ENCODE measurements at places on chromosomes 2 and 18.
A peak's percentile ranks its signal among the peaks of the same experiment; 100 is the strongest.

- DNase-seq: no peak
Observed at GRCh38 chr2:177629357-177630024, 236.9 kb downstream of the AGPS start.

GRCh38 chr18:9925369-9925768, 11.6 kb downstream of the VAPA start:
- no peak for DNase-seq

- DNase-seq: peak; percentile 100
Observed at GRCh38 chr2:96857667-96858372, at the start of gene ANKRD39. ANKRD39 (minus strand) TSS chr2:96858016; CDS start chr2:96857987, 29 bp downstream.

DNA sequence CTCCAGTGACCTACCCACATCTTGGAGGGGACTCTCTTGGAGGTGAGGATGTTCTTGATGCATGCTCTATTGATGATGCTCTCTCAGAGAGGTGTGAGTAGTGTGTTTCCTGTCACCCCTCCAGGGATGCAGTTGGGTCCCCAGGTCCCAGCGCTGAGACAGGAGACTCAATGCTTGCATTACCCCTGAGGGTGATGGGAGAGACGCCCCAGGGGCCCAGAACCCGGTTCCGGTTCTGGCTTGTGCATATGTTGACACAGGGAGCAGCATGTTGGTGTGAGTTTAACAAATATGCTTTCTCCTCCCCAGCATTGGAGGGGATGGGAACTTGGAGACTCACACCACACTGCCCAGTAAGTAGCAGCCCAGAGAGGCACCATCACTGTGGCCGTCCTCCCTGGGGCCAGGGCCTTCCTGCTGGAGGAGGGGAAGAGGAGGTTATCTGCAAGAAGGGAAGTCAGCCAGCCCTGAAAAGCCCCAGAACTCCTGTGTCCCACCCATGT, 124.5 kb downstream of the PLB1 start:
- DNase-seq: no peak

- DNase-seq: no peak
Observed at GRCh38 chr2:1628893-1629292, 115.4 kb downstream of the PXDN start.

- no peak for DNase-seq
Observed at GRCh38 chr2:26807788-26808460, 22.1 kb downstream of the CENPA start.

DNA sequence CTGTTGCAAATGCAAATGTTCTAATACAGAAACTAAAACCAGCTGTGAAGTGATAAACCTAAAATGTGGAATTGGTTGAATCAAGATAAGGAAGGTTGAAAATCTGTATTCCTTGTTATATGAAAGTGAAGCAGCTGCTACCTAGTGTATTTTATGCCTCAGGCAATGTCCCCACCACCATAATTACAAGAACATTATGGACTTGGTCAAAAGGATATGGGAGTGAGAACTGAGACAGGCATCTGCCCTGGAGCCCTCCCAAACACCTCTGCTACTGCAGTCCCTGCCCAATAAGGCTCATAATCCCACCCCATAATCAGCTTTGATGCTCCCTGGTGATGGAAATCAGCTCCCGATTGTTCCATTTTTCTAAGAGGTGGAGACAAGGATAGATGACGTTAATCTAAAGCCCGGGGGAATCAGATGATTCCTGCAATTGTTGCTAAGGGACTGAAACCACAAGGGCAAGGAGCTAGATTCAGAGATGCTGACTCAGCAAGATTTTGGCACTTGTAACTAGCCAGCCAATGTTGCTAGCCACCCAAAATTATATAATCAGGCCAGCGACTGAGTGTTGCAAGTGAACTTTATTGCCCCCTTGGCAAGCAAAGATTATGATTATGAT, 69.5 kb downstream of the EVA1A start:
- DNase-seq: peak; percentile 66

GRCh38 chr2:227886149-227886548, 14.7 kb downstream of the DAW1 start:
- DNase-seq: no peak

DNA sequence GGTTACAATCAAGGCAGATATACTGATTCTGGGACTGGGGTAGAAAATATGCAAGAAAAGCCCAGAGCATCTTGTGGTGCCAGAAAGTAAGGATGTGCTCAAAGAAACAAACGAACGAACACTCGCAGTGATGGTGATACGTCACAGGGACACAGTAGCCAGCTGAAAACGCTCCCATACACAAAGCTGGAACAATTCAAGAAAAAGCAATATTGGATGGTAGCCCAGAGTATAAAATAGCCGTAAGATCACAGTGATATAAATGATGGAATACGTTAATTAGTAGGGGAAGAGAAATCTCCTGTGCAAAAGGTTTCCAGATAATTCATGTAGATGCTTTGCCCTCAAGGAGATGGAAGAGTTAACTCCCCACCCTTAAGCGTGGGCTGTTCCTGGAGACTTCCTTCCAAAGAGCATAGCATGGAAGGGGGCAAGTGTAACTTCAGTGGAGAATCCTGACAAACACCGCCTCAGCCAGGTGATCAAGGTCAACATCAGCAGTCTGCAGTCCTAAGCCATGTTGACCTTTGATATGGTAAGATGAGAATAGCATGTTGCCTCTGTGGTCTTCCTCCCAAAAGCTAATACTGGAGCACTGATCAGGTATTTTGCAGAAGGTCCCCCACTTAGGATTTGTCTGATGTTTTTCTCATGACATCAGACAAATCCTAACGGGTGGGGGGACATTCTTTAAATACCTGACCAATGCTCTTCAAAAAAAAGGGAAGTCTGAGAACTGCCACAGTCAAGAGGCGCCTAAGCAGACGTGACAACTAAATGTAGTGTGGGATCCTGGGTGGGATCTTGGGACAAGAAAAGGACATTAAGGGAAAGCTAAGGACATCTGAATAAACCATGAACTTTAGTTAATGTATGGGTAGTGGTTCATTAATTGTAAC, 99.0 kb downstream of the NCK2 start:
- no peak for DNase-seq

DNA sequence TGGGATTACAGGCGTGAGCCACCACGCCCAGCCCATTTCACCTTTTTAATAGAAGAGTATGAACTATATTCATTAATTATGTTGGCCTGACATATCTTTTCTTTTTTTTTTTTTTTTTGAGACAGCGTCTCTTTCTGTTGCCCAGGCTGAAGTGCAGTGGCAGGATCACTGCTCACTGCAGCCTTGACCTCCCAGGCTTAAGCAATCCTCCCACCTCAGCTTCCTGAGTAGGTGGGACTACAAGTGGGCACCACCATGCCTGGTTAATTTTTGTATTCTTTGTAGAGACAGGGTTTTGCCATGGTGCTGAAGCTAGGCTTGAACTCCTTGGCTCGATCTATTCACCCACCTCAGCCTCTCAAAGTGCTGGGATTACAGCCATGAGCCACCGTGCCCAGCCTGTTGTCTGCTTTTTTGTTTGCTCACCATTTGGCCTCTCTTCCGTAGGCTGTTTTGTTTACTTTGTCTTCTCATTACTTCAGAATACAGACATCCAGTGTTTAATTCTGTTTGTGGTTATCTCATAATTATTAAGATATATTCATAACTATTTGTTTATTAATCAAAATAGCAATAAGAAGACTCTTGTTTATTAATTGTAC, 16.3 kb upstream of the CDH2 start:
- no peak for DNase-seq

DNA sequence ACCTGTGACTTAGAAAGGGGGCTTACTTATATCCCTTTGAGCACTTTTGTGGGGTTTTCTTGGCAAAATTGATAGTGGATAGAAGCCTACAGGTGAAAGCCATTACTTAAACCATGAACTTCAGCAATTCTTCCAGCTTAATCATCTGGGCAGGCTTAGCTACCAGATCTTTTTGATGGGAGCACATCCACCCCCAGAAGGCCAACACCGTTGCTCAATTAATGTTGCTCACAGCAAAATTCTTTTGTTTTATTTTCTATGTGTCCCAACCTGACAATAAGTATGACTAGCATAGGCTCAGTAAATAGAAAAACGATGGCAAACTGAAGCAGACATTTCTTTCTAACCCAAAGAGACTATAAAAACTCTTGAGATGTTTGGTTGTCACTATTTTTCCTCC, 269.4 kb upstream of the TCF4 start:
- no peak for DNase-seq

GRCh38 chr2:199775267-199775666, 75.7 kb downstream of the FTCDNL1 start:
- DNase-seq: no peak

DNA sequence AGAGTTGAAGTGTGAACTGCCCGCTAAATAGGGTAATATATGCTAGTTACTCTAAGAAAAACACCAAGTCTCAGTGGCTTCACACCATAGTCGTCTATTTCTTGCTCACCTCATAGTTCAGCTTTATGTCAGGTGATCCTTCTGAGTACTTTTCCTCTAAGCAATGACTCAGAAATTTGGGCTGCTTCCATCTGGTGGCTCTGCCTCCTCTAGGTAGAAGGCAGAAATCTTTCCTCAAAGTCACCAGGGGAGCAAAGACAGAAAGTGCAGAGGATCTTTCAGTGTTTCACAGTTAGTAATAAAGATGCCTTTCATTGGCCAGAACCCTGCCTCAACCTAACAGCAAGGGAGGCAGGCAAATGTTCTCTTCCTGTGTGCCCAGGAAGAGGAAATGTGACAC, 17.3 kb downstream of the CDH20 start:
- peak; percentile 21 for DNase-seq

GRCh38 chr2:149019768-149020167, 18.7 kb upstream of the LYPD6B start:
- no peak for DNase-seq

DNA sequence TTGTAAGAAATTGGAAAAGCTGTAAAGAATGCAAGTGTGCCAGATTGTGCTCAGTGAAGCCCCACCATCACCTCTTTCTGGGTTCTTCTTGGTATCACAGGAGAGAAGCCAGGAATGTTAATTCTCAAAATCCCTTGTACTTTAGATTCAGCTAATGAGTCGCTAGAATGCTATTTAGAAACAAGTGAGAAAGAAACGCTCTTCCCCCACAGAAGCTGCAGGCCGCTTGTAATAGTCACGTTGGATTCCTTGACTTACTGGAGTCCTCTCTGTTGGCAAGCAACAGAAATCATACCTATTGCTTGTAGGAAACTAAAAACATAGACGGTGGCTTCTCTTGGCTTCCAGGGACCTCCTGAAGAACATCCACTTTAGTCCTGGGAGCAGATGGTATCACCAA, 375.6 kb upstream of the LRATD1 start:
- no peak for DNase-seq

DNA sequence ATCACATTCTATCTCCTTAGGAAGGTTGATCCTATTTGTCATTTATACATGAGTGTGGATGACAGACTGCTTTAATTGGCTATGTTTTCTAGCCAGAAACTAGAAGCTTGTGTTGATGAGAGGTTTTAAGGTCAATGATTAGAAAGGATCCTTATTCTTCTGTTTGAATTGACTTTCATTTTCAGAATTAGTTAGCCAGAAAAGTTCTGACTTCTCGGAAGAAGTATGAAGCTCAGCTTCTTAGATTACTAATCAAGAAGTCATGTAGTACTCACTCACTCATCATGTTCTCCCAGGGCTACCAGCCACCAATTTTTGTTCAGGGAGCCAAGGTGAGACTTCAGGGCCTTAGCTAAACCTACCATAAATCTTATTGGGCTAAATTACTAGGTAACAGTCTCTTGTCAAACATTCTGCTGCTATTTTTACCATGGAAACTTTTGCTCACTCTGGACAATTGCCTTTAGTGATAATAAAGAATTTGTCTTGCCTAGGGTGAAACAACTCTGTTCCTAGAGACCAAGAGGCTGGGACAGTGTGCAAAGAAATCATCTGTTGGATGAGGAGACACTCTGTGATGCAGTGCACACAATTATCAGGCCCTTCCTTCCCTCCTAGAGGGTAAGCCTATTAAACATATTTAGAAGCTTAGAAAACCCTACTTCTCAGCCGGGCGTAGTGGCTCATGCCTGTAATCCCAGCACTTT, 111.6 kb upstream of the DNMT3A start:
- DNase-seq: peak; percentile 30

DNA sequence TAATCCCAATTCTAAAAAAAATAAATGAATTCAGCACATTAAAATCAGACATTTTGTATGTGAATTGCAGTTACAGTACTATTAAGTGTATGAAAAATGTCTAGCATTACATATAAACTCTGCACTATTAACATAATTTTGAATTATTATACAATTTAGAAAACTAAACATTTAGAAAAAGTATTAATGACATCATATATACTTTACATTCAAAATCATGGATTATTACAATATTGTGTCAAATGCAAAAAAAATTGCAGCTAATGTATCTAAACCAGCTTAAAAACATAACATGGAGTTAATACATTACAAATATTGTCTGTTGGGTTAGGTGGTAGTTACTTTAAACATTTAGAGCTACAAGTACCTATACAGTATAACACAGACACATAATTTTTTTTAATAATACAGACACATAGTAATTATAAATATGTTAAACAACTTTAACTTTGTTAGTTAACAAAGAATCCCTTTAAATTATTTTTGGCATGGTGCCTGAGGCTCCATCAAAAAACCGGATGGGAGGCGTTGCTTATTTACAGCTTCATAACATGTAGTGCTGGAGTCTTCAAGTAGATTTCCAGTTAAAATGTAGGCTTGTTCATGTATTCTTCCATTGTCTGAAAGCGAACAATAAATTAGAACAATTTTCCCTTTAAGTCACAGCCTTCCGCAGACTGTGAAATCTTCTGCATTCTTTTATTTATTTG, 79.1 kb downstream of the AP1S3 start:
- no peak for DNase-seq

GRCh38 chr2:108938077-108938710, 50.8 kb downstream of the EDAR start:
- DNase-seq: no peak

DNA sequence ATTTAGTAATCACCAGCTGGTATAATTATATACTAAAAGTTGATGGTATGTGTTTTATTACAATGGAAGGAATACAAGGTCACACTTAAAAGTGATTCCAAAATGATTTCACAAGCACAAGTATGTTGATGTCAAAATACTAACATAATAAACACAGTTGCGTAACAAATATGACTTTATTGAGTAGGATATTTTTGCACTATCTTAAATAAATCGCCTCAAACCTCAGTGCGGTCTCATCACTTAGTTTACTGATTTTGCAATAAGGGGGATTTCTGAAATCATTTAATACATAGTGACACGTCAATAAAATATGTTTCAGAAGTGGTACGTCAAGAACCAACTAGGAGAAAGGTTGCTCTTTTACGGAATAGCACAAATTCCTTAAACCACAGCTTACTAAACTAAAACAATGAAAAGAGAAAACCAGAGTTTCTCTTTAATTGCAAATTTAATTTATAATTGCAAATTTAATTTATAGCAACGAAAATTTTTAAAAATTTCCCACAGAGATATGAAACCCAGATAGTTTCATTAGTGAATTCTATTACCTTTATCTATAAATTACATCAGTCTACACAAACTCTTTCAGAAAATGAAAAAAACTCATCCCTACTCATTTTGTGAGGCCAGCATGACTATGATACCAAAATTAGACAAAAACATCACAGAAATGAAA, 304.0 kb upstream of the REG3G start:
- no peak for DNase-seq

- no peak for DNase-seq
Observed at GRCh38 chr18:26703170-26703930, 155.0 kb upstream of the KCTD1 start.
